Activated CD8-positive, alpha-beta memory T cell treated with anti-CD3 and anti-CD28 coated beads for 4 hours (primary cell): ENCODE measurements at places on chromosomes 1 and 21.

DNA sequence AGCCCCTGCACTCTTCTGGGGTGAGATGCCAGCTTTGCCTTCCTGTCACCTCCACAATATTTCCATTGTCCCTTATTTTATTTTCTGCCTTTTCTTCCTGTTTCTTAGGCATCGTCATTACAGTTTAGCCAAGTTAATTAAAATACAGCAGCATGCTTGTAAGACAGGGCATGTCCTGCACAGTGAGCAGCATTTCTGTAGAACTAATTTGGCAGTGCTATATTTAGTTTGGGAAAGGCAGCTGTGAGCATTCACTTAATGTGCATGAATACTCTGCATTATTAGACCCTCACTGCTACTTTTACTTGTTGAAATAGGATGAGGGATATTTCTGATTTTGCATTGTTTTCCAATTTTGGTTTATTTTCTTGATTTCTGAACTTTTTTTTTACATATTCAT lies 133.3 kb downstream of the KCNK2 start:
- no peak for DNase-seq

DNA sequence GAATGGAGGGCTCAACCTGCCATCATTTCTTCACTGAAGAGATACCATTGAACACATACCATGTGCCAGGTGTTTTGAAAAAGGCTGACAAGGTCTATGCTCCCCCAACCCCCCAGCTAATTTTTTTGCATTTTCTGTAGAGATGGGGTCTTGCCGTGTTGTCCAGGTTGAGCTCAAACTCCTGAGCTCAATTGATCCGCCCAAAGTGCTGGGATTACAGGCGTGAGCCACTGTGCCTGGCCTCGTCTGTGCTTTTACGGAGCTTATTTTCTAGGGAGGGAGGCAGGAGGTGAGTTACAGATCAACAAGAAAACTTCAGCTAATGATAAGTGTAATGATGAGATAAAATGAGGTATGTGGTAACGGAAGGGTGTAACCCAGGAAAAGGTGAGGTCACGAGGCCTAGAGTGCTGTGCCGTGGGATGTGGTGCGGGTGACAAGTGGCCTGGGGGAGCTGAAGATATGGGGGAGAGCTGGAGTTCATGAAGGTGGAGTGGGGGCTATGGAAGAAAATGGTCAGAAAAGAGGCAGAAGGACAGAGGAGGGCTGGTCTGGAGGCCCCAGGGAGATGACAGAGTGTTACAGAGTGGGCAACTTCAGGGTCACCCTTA lies 28.2 kb downstream of the FAAH start:
- DNase-seq: no peak

- no peak for DNase-seq
Measured at GRCh38 chr1:40630488-40631223, 34.8 kb downstream of the RIMS3 start.

- no peak for DNase-seq
Measured at GRCh38 chr1:33281554-33282303, 25.4 kb downstream of the ZNF362 start.

- no peak for DNase-seq
Measured at GRCh38 chr1:156497078-156497742, 3.4 kb downstream of the MEF2D start.

- peak; percentile 90 for DNase-seq
Measured at GRCh38 chr1:204516180-204516879, at the start of gene MDM4. Gene MDM4, plus strand, starts transcription at chr1:204516406. Its CDS starts 9,113 bp downstream, at chr1:204525519.

GRCh38 chr1:116671072-116671760 lies 3.7 kb upstream of the IGSF3 start:
- no peak for DNase-seq

DNA sequence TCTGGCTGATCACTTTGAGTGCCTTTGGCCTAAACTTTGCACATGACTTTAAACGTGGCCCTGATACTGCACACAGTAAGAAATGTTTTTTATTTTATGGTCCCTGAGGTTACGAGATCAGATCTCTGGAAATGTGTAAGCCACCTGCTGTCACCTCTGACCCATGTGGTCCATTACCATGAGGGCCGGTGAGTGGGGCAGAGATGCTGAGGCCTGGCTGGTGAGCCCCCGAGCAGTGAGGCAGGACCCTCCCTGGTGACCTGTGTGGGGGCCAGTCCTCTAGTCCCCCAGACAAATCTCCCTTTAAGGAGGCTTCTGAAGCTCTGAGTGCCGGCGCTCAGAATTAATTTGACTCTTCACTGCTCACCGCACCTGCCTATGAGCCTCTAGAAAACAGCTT lies 12.4 kb downstream of the TFF3 start:
- DNase-seq: no peak

- DNase-seq: no peak
Measured at GRCh38 chr21:43600642-43601402, 58.5 kb downstream of the HSF2BP start.

- DNase-seq: no peak
Measured at GRCh38 chr1:228982637-228983036, 247.4 kb downstream of the RHOU start.

DNA sequence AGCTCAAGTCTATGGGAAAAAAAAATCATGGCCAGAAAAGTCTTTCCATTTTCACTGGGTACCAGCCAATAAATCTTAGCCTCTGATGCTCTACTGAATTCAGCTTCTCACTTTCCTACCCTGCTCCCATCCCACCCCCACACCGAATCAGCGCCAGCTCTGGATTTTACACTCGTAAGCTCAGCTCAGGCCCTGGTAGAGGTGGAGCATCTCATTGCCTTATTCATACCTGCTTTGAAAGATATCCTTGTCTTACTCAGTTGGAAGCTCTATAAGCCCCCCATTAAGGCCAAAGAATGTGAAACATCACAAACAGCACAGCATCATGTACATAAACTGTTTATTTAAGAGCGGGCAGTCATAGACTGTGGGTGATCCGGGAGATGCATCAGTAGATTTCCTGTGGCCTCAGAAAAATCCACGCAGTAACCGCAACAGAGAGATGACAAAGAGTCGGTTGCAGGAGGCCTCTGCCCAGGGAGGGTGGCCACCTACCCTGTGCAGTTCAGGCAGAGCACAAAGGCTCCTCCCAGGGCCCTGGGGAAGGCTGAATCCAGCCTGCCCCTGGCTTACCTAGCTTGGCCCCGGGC lies 36.4 kb upstream of the ETS2 start:
- DNase-seq: no peak

GRCh38 chr1:66436378-66437135 lies 97.4 kb upstream of the SGIP1 start:
- peak; percentile 23 for DNase-seq

GRCh38 chr21:44943005-44943685 lies 3.3 kb downstream of the SLX9 start:
- DNase-seq: no peak

GRCh38 chr1:8212580-8213031 lies 105.3 kb upstream of the SLC45A1 start:
- no peak for DNase-seq

- DNase-seq: no peak
Measured at GRCh38 chr1:211830055-211830327, 572 bp downstream of the LPGAT1 start.

DNA sequence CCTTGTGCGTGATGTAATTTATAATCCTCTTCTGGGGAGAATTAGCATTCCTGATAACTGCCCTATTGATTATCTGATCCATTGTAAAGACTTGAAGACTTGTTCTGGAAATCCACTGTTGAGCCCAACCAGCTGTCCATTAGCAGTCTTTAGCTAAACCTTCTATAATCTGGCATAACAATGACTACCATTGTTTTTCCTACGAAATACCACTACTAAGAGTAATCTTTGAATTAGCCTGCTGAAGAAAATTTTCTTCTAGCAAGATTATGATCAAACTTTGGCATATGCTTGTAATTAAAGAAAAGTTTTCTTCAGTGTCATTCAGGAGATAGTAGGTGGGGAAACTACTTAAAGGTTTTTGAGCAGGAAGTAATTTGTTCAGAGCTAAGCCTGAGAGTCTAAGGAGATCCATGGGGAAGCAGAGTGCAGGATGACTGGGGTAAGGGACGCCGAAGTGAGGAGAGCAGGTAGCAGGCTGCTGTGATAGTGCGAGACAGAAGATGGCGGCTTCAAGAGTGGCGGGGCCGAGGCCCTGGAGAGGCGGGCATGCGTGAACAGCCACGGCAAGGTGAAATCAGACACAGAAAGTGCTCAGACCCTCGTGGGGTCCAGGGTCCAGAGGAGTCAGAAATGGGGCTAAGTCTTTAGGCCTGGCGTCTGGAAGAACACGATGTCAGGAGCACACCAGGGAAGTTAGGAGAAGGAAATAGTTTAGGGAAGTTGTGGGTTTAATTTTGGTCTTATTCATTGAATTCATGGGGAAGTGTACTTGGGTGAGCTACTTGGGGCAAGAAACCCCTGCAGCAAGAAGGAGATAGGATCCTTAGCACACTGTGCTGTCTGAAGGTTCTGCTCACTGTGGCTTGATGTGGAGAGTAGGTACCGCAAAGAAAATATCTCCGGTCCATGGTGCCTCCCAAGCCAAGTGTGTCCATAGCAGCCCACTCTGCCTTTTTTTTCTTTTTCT lies 112.6 kb upstream of the ADAR start:
- DNase-seq: no peak

DNA sequence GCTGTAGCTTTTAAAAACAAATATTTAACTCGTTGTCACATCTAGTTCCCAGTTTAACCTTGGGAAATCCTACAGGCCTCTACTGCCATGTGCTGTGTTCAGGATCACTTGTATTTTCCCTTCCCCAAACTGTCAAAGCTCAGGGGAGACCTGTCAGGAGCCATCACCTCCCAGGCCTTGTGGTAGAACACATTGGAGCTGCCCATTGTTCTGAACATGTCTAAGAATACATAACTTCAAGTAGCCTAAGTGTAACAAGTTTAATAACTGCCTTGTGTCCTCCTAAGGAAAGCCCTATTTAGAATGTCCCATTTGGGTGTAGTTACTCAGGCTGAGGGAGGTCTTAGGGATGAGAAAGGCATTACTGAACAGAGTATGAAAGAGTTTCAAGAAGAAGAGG lies 28.6 kb upstream of the PIGC start:
- DNase-seq: no peak

DNA sequence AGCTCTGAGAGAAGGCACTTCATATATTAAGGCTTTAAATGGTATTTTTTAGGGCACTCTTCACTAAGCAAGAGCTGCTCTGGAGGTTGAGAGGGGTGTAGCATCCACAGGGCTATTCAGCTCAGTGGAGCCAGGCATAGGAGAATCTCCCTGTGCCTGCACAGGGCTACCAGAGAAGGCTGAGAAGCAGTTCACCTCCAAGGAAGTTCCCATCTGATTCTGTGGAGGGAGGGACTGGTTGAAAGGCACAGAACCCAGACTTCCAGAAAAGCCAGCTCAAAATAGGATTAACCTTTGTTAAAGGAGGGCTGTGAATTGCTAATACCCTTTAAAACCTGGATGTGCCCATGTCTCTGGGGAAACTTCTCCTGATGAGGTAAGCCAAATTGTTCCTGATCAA lies 304.5 kb downstream of the TTLL7 start:
- DNase-seq: no peak

- no peak for DNase-seq
Measured at GRCh38 chr1:162302306-162303003, 74.2 kb downstream of the SPATA46 start.

- no peak for DNase-seq
Measured at GRCh38 chr1:27489501-27489972, 430 bp downstream of the WASF2 start.

DNA sequence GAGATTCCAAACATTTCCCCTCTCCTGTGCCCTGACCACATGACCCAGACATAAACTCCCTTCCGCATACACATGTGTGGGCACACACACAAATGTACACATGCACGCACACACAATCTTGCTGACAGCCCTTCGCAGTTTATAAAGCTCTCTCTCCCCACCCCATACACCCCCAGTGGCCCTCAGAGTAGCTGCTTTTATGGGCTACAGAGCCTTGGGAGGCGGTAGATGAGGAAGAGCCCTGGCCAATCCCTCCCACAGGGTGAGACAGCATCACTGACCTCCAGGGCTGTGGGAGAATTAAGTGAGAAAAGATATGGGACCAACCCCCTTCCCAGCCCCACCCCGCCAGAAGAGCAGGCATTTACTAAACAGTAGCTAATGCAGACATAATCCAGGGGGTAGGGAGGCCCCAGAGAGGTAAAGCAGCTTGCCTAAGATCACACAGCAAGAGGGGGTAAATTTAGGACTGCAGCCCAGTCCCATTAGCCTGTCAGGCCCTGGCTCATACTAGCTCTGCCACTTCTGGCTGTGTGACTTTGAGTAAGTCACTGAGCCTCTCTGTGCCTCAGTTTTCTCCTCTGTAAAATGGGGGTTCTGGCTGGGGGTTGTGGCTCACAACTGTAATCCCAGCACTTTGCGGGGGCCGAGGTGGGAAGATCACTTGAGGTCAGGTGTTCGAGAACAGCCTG lies 5.1 kb downstream of the SDC3 start:
- no peak for DNase-seq
